Aorta (tissue), 5 donors: ENCODE measurements at places on chromosomes 3 and 15.

DNA sequence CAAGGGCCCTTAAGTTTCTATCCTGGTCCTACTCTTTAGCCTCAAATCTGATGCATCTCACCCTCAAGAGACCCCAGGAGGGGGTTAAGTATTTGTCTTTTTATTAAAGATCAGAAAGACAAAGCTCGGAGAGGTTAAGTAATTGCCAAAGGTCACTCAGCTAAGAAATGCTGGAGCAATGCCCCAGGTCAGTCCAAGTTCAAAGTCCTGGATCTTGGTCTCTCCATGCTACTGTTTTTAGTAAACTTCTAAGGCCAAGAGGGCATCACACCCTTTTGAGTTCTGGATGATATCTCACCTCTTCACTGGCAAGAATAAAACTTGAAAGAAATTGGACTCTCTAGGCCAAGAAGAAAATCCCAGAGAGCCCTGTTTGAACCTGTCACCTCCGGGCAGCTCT lies 488.6 kb downstream of the MAGI1 start:
- no peak for DNase-seq

- DNase-seq = no peak
Measured at GRCh38 chr3:40083066-40083465, 226.4 kb upstream of the EIF1B start.

DNA sequence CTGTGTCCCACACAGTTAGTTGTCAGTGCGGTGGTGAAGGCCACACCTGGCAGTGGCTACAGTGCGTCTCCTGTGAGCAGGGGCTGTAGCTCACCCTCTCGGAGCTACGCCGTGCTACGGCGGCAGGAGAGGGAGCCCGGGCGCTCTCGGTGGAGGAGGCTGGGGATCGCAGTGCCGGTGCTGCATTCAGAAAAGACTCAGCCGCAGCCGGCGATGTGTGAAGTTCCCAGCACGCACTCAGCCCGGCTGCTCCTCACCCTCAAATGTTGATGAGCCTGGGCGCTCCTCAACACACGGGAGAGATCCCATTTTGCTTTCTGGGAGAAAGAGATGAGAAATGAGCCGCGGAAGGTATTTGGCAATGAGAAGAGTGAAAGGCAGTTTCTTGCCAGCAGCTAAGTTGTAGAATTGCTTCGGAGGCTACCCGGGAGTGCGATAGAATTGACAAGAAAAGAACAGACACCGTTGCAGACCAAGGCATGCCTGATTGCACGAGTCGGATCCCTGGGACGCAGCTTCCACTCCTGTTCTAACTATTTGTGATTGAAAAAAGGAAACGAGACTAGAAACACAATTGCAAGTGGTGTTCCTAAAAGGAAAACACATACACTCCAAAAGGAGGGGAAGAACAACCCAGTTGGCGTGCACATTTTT lies at the start of gene UNC13C:
Gene UNC13C, plus strand, starts transcription at position 189 of the 654 bp plus-strand sequence. CDS start 34,463 bp downstream, outside the sequence.
- peak; percentile 55 for DNase-seq

- no peak for DNase-seq
Measured at GRCh38 chr15:89118481-89118989, 30.3 kb downstream of the ABHD2 start.

DNA sequence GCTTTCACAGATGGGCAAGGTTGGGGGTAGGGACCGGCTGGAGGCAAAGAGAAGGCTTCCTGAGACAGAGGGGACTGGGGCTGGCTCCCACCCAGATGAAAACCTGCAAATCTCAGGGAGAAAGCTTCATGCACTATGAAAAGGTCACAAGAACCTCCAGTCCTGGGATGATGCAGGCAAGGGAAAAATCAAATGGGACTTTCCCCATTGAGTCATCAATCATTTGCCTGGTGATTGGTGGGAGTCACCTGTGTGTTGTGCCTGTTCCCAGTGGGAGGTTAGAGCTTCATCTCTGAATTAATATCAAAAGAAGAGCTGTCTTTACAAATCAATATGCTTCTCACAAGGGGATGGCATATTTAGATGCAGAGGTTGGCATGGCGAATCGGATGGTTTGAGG lies 49.9 kb downstream of the CACNA1D start:
- no peak for DNase-seq

GRCh38 chr15:45242289-45242688 lies 9.7 kb upstream of the SLC28A2 start:
- DNase-seq = no peak

- no peak for DNase-seq
Measured at GRCh38 chr3:33420966-33421365, 19.2 kb downstream of the UBP1 start.

DNA sequence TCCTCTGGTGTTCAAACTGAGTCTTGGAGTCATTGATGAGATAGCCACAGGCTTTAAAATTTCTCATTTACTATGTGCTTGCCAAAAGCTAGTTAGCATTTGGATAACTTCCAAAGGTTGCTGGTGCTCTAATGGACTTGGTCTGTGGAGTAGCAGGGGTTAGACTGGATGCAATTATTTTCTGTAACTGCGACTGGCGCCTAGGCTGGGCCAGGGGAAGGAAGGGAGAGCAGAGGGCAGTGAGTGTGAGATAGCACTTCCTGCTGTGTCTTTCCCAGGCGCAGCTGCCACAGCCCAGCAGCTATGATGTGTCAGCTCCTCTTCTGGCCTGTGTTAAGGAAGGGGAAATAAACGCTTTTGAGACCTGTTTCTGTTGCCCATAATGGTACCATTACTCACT lies 98.6 kb downstream of the MYRIP start:
- DNase-seq = peak; percentile 77

DNA sequence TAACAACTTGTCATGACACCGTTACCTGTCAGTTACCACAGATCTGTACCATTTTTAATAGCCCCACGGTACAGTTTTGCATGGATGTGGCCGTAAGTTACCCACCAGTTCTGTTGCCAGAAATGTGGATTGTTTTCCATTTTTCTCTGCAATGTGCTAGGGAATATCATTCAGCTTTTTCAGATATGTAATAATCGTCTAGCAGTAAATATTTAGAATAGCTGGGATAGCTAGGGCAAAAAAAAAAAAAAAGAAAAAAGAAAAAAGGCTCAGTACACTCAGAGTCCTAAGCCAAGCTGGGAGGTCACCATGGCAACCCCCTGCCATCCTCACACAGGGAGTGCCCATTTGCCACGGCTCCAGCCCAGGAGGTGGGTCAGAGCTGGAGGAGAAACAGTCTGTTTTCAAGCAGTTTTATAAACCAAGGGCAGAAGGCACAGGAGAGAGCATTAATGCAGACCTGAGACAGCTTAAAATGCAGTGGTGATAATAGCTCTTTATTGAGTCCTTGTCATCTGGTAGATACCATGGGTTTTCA lies 25.2 kb downstream of the PAQR5 start:
- no peak for DNase-seq

DNA sequence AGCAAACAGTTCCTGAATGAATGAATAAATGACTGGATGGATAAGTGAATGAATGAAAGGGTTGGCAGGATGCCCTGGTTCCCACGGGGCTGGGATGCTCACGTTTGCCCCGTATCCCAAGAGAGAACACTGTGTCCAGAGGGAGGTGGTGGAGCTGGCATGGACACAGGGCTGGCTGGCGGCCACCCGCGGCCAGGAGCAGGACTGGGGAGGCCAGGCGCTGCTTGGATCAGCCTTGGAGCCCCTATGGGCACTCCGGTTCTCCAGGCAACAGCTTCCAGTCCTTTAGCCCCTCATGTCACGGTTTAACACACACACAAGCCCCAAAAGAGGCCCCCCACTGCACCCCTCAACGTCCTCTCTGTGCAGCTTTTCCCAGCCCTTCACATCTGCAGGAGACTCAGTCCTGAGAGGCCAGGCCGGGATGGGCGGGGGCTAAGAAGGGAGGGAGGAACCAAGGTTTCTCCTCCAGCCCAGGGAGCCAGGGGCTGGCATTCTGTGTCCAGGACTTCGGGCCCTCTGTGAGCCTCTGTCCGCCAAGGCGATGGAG lies 86.0 kb upstream of the ALDH1L1 start:
- peak; percentile 93 for DNase-seq

GRCh38 chr15:93987068-93987467 lies 244.3 kb upstream of the MCTP2 start:
- DNase-seq = no peak

DNA sequence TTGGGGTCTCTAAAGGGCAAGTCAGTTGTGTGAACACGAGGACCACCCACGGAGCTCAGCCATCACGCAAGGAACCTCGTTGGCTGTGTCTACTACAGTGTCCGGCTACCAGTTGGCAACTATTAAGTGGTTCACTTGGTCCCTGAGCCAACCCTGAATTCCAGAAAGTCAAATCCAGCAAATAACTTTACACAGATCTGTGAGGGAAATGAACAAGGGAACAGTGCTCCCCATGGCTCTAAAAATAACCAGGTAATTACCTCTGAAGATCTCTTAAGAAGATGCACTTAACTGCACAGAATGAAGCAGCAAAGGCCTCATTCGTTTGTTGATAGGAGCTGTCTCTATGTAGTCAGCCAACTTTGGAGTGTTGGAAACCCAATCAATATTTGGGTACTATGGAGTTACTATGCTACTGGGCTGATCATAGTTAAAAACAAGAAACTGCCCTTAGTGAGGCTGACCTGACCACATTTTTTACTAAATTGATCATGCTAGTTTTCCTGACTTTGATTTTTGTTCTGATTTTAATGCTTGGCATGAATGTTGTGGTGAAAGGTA lies 219.1 kb upstream of the LRIG1 start:
- no peak for DNase-seq

DNA sequence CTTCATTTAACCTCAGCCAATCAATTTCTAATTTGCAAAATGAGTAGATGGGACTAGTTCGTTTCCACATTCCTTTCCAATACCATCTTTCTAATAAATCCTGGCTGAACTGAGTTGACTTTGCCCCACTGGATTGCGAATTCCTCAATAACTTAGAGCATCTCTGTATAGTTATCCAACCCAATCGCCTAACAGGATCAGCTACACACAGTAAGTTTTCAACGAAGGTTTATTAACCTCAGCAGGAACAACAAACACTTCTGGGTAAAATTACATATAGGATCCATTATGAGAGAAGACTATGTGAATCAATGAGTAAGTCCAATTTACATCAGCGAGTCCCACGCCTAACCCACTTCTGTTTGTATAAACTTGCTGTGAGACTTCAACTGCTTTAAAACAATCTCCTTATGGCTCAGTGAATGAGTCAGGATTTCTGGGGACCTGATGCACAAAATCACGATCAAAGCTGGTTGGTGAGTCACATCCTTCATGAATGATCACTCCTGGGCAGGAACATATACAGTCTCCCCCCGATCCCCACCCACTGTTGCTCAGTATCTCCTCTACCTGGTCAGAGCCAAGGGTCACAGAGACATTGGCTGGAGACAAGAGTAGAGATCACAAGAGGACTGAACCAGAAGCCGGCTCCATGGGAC lies 142.8 kb downstream of the EDEM1 start:
- no peak for DNase-seq

GRCh38 chr15:99014803-99015697 lies 7.5 kb upstream of the PGPEP1L start:
- peak; percentile 88 for DNase-seq

DNA sequence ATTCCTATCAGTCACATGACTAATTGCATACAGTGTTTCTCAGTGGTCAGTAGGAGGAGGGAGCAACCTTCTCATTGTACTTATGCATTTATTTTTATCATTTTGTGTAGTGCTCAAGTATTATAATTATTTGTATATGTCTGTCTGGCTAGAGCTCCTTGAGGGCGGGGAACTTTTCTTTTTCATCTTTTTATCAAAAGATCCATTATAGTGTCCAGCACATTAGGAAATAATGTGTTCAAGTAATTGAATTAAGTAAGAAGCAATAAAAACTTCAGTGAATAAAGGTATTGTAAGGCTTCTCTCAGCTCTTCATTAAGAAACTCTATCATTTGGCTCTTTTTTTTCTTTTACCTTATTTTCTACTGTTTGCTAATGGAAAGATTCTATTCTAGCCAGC lies 18.8 kb downstream of the FGF7 start:
- DNase-seq = no peak

- no peak for DNase-seq
Measured at GRCh38 chr15:52524223-52525136, 4.2 kb downstream of the MYO5A start.

GRCh38 chr15:80526556-80527340 lies 122.6 kb downstream of the ARNT2 start:
- no peak for DNase-seq

GRCh38 chr15:72796515-72797337 lies 13.2 kb upstream of the ADPGK start:
- DNase-seq = peak; percentile 88

DNA sequence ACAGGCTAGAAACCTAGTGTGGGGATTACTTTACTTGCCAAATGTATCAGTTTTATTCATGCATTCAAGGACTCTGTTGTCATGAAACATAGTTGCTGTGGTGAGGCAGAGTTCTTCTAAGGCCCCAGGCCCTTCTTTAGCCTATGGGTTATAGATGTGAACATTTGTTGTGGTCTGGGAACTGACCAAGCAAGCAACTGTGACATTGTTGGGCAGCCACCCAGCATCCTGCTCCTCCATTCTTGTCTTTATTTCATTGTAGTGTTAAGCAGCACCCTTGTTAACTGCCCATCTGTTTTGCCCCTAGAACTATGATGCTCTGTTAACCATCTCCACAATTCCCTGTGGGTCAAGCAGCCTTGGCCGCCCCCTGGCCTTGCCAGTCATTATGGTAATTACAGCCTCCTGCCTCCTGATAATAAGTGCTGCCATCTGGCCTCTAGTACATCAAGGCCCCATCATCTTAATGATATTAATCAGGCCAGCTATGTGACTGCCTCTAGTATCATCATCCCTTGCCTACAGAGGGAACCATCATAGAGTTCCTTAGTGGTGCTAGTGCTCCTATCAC lies 12.2 kb upstream of the IFT57 start:
- DNase-seq = no peak

GRCh38 chr15:78768531-78769408 lies 42.5 kb downstream of the ADAMTS7 start:
- peak; percentile 64 for DNase-seq

DNA sequence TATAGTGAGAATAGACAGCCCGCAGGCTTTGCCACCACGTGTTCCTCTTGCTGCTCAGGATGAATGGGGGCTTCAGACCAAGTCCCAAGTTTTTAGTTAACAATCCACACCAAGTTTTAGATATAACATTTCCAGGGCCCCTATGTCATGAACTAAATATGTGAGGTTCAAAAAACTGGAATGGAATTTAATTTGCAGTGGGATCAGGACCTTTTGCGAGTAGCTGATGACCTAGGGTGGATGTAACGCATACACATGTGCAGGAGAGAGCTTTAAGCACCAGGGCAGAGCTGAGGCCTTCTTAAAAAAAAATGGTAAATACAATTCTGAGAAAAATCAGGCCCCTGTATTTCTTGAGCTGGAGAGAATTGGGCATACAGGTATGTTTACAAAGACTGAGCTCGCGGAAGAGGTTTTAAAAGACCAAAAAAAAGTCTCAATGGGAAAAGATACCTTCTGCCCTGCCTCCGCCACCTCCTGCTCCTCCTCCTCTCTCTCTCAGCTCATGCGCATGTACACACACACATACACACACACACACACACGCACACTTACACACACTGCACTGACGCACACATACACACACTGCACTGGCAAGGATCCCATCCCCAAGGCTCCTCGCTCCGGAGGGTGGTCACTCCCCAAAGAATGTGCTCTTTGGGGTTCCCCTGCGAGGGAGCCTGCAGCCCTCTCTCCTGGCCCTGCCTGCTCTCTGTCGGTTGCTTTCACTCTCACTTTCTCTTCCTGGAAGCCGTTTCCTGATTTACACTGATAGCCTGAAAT lies 48.2 kb upstream of the IGF1R start:
- DNase-seq = no peak

- DNase-seq = no peak
Measured at GRCh38 chr3:187811585-187812250, 66.5 kb upstream of the BCL6 start.

- no peak for DNase-seq
Measured at GRCh38 chr3:155420406-155420805, 126.9 kb upstream of the STRIT1 start.
